ENCODE measurements at places on chromosomes 6 and 20.

DNA sequence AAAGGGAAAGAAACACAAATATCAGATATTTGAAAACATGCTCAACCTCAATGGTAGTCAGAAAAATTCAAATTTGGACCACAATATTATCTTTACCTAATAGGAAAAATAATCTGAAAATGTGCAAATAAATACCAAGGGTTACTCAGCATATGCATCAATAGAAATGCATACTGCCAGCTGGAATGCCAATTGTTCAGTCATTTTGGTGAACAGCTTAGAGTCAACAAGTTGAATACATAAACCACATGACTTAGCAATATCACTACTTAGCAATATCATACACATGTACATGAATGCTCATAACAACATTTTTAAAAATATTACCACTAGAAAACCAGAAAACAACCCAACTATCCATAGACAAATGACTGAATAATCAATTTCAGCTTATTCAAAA, 212.7 kb downstream of the PTPRK start:
- no peak for DNase-seq

DNA sequence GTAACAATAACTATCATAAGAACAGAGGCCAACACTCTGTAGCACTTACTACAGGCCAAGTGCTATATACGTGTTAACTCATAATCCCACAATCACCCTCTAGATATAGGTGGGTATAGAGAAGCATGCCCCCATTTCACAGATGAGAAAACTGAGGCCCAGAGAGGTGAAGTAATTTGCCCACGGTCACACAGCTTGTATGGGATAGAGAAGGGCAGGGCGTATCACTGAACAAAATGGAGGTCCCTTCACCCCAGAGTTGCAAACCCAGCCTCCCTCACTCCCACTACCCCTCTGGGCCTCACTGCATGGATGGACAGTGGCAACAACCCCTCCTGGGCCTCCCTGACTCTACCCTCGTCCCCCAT, 31.8 kb upstream of the PTGIS start:
- no peak for DNase-seq

GRCh38 chr6:16514249-16514648, 247.0 kb downstream of the ATXN1 start:
- DNase-seq, result peak; percentile 45

DNA sequence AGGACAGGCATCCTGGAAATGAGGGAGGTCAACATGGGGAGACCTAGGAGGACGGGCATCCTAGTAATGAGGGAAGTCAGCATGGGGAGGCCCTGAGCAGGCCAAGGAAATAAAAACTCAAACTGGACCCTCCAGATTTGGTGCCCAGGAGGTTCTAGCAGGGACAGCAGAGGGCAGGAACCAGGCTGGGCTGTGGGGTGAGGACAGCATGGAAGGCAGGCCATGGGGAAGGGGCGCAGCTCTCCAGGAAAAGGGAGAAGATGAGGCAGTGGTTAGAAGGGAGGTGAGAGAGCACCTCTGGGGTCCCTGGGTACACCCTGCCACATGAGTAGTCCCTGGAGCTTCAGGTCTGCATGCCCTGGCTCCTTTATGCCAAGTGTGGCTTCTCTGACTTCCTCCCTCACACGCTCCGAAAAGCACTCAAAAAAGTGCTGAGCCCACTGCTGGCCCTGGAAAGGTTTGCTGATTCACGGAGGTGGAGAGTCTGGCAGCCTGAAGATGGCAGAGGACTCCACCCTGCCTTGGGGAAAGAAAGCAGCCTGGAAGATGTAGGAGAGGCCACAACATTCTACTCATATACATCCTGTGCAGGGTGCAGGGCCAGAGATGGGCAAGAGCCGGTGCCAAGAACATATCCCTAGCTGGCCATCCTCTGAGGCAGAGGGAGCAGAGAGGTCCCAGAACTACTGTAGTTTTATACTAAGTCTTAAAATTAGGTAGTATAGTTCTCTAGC, 154.9 kb downstream of the MRPL14 start:
- DNase-seq, result no peak

DNA sequence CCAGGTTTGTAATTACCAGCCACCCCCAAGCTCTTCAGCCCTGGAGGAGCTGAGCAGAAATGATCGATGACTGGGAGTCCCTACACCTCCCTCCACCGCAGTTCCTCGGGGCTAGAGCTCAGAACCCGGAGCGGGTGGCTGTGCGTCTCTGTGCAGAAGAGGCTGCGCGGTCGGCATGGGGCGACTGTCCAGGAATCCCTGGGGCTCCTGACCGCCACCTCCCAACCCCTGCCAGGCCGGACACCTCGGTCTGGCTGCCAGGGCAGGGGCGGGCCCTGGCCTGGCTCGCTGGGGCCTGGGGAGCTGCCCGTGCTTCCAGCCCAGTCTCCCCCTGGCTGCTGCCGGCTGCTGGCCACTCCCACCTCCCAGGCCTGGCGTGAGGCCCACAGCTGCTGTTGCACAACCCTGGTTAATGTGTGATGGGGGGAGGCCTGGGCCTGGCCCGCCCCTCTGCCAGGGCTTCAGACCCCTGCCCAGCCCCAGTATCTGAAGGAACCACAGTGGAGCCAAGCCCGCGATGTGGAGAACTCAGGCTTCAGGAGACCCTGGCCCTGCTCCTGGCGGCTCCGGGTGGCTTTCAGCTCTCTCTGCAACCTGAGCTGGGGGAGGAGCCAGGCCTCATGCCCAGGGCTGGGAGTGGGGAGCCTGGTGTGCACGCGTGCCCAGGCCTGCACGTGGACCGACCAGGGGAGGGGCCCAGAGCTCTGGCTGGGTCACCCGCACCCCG, 1.2 kb downstream of the SLC2A4RG start:
- peak; percentile 70 for DNase-seq

DNA sequence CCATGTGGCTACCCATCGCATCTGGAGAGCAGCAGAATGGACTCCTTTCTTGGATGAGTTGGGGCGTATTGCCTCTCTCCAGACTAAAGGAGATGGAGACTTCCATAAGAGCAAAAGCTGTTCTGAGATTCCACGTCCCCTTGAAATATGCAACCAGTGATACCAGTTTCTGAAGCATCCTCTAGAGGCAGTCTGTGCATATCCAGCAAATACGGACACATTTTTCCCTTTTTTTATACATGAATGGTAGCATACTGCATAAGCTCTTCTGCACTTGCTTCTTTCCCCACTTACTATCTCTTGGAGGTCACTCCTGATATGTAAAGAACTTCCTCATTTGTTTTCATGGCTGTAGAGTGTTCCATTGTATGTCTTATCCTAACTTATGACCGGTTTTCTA, 34.6 kb downstream of the TAF8 start:
- DNase-seq, result no peak

GRCh38 chr6:166169549-166170421, 2.1 kb upstream of the TBXT start:
- DNase-seq, result no peak

- DNase-seq, result no peak
Observed at GRCh38 chr20:11311659-11312224, 606.0 kb upstream of the BTBD3 start.

DNA sequence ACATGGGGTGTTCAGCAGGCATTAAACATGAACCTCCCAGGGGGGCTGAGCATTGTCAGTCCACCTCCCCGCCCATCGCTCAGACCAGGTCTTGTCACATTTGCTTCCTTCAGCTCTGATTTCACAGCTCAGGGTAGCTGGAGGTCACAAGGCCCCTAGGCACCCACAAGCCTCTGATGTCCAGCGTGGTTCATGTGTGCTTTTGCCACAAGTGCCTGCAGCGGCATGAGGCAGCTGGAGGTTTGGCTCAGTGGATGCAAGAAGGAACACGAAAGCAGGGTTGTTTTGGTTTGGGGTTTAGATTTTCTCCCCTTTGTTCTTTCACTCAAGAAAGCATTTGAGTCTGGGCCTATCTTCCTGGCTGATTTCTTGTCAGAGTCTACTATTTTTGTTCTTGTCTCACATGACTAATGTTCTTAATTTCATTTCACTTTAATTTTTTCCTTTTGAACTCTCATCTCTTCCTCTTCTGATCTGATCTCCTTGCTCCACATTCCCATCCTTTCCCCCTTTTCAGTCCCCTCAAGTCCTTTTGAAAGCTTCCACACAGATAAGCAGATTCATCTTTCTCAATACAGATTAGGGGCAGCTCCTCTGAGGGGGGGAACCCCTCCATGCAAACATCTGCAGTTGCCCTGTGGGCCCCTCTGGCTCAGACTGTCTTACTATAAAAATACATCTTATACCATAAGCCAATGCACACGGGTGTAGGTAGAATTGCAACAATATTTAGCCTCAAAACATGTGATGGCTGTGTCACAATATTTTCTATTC, 68.1 kb upstream of the CEP85L start:
- no peak for DNase-seq

DNA sequence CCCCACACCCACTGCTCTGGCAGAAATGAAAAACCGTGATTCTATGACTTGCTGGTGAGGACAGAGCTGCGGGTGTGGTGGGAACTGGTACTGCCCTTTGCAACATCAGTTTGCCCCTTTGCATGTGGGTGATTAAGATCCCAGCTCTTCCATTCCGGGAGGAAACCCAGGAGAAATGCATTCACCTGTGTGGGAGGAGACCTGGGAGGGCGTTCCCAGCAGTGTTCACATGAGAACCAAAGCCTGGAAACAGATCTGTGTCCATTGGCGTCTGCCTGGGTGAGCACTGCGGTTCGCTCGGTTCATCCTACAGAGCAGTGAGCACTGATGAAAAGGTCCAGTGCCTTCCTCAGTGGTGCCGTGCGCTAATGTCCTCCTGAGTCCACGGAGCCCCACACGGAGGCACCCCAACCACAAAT, 89.7 kb downstream of the SMOC2 start:
- no peak for DNase-seq

DNA sequence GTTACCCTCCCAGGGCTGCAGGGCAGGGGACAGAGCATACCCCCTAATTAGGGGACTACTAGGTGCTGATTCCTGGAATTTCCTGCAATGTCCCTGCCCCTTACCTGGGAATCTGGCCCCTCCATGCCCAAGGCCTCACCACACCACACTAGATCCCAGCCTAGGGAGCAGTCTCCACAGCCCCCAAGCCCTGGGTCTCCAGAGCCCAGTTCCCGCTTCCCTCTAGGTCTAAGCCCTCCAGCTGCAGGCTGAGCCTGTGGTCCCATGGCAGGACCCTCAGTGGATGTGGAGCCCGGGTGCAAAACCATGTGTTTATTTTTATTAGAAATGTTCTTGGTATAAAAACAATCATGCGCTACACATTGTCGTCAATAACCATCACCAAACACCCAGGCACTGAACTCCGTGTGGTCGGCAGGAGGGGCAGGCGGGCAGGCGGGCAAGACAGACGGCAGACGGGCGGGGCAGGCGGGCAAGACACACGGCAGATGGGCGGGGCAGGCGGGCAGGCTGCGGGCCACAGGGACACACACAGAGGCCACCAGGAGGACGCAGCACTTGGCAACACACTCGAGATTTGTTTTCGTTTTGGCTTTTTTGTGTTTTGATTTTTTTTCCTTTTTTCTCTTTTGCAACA, 124.2 kb downstream of the GRM4 start:
- no peak for DNase-seq

DNA sequence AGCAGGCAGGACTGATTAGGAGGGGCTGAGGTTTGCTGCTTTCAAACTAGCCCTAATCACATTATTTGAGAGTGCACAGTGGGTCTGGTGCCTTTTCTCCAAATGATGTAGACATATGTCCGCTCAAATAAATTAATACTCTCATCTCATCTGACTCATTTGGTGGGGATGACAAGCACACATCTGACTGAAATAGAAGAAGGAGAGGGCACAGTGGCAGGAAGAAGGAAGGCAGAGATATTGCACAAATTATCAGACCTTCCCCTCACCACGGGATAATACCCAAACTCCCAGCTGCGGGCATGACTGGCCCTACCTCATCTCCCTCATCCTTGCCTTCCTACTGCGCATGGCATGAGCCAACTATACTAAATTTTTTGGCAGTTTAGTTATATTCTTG, 33.9 kb upstream of the TNFRSF21 start:
- DNase-seq, result no peak

GRCh38 chr20:20548527-20549266, 163.7 kb downstream of the RALGAPA2 start:
- DNase-seq, result no peak

GRCh38 chr20:30815577-30816181, 441.8 kb upstream of the DEFB115 start:
- DNase-seq, result no peak

DNA sequence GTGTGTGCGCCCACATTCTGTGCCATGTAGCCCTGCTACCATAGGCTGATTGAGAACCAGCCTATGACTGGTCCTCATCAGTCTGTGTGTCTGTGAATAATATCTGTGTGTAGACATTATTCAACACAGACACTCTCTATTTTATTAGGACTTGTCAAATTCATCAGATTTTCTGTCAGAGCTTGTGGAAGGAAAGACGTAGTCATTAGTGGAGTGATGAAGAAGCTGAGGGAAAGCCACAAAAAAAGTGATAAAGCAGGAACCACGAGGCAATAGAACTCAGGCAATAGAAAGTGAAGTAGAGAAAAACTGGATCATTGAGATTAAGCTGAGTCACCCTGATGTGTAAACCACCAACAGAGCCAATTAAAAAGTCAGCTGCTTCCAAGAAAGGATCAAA, 122.2 kb upstream of the MARCKS start:
- DNase-seq, result no peak

GRCh38 chr6:40054602-40055001, 120.3 kb upstream of the MOCS1 start:
- DNase-seq, result no peak

GRCh38 chr20:47878601-47879027, 93.3 kb upstream of the SULF2 start:
- DNase-seq, result no peak

- DNase-seq, result no peak
Observed at GRCh38 chr6:98485593-98485992, 348.8 kb upstream of the POU3F2 start.

Measured in astrocyte of the cerebellum (primary cell).